Brain microvascular endothelial cell (primary cell): ENCODE measurements at places on chromosomes 11 and 22.

DNA sequence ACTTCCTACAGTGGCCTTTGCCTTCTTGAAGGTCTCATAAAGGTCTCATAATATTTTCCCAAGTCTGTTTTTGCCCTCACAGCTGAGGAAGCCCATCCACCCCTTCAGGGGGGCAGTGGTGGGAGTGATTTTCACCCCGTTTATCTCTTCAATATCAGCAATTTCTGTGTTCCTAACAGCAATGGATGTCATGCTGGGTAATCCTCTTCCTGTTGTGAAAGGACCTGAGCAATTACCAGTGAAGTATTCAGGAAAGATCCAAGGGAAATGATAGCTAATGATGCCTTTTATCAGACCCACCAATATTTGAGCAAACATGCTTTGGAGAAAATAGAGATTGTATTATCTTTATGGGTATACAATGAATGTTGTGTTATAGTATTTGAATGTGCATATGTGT lies 226.9 kb downstream of the INSC start:
- DNase-seq: no peak

DNA sequence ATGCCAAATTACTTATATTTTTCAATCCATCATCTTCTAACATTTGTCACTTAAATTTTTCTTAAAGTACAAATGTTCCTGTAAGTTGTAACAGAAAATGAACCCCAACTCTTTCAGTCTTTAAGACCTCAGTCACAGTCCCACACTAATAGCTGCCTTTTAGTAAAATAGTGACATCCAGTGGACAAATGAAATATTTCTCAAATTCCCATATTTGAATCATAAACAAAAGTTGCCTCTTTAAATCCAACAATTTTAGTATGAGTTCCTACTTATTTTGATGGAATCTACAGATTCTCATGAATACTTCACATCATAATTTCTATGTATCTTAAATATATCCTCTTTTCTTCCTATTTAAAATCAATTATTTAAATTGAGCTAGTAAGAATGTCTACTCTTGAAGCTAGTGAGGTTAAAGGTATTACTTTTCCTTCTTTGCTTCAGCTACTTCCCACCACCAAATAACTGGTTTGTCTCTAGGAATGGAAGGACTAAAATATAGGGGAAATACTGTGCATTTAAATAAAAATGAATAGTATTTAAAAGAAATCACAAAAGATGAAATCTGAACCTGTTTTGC lies 9.2 kb downstream of the LIN7C start:
- DNase-seq: no peak

DNA sequence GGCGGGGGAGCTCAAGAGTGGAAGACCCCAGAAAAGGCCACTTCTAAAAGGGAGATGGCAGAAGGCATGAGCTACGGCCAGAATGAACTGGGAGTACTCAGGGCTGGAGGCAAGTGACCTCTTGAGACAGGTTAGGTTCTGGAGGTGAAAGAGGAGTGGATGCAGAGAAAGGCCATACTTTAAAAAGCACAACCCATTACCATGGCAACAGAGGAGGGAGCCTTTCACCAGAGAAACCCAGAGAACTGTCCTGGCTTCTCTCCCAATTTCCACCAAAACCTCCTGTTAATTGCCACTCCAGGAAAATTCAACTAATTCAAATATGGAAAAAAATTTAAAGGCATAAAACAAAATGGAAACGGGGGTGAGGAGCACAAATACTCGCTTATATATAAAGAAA lies 15.8 kb downstream of the A4GALT start:
- no peak for DNase-seq

- peak; percentile 2 for DNase-seq
Measured at GRCh38 chr11:94315664-94316063, 11.3 kb downstream of the IZUMO1R start.

DNA sequence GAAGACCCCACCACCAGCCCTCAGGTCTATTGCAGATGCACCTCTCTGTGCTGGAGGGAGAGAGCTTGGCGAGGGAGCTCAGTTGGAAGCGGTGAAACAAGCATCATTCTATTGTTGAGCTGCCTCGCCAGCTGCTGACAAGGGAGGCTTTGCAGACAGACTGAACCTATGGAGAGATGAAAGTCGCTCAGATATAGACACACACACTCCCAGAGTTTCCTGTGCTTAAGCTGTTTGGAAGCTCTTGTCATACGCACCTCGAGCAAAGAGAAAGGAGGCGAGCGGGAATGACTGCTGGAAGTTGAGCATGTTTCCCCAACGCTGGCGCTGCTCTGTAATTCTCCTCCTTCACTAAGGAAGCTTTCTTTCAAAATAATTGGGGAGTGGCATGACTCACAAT lies 126.1 kb downstream of the TRIM29 start:
- no peak for DNase-seq

- DNase-seq: peak; percentile 12
Measured at GRCh38 chr11:74493791-74494630, 487 bp upstream of the LIPT2 start.

GRCh38 chr11:23079382-23079813 lies 219.1 kb upstream of the CCDC179 start:
- peak; percentile 16 for DNase-seq

DNA sequence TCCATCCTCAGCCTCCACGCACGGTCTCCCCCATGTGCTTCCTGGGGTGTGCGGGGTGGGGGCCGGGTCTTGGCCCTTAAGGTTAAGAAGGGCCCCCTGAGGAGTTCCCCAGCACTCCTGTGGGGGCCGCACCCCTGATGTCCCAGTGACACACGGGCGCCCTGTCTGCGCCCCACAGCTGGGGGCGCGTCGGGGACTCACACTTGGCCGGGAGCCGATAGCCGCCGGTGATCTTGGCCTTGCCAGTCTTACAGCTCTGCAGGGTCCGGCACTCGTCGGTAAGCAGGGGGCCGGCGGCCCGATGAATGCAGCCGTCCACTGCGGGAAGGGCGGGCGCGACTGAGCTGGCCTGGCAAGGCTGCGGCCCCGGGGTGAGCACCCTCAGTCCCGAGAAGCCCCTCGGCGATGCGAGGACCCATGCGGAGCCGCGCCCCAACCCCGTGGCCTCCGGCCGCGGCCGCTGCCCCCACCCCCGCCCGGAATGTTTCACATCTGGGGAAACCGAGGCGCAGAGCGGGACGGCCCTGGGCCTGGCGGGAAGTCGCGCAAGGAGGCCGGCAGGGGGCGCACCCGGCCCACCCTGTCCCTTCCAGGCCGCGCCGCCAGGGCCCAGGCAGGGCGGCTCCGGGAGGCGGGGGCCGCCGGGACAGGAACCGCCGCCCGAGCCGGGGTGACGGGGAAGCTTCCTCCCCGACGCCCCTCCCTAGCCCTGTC lies 13.9 kb downstream of the OTUB1 start:
- DNase-seq: peak; percentile 33

DNA sequence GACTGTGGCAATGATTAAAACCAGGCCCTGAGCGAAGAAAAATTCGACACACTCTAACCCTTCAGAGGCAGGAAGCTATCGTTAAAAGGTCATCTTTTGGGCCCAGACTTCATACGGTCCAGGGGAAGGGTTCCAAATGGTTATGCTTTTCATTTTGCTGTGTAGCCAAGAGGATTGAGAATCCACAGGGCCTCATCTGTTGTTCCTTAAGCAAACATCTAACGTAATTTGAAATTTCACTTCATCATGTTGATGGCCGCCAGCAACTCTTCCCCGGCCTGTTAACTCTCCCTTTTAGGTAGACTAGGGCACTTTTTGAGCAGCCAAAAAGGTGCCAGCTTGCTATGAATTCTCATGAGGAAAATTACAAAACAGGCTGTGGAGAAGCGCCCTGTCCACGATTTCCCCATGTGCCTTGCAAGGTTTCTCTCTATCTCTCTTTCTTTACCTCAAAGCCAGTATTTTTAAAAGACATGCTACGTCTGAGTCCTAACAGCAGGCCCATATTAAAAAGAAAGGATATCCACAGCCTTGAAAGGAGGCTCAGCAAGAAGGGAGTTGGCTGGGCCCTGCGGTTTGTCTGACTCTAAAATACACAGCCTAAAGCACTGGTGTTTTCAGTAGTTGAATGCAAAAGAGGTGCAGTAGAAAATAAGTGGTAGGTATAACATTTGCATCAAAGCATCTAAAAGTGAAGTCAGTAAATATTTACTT lies 356.3 kb upstream of the NARS2 start:
- DNase-seq: no peak

DNA sequence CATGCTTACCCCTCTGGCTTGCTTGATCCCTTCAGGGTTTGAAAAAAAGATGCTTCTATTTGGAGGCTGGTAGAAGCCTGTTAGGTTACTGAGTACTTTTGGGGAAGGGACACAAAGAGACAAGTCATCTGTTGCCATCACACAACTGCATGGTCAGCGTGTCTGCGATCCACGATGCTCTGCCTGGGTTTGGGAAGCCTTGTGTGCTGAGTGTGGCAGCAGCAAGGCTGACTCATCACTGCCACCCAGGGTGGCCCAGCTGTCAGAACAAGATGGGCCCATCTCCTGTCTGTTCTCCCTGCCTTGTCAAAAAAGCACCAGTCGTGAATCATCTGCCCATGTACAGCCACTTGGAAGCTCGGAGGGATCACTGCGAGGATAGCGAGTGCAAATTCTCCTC lies 26.2 kb downstream of the UBASH3B start:
- no peak for DNase-seq

DNA sequence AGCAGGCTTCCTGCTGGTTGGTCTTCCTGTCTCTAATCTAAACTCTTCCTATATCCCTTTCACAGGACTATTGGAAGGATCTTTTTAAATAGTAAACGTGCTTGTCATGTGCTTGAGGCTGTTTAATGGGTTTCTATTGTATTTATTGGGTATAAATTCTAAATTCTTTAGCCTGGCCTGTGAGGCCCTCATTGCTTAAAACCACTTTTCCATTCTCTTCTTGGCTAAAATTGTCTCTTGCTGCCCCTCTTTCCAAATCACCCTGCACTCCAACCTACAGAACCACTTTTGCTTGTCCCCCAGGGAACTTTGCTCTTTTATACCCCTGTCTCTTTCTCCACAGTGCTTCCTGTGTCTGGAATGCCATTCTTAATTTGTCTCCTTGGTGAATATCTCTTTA lies 46.4 kb upstream of the MUC15 start:
- no peak for DNase-seq

DNA sequence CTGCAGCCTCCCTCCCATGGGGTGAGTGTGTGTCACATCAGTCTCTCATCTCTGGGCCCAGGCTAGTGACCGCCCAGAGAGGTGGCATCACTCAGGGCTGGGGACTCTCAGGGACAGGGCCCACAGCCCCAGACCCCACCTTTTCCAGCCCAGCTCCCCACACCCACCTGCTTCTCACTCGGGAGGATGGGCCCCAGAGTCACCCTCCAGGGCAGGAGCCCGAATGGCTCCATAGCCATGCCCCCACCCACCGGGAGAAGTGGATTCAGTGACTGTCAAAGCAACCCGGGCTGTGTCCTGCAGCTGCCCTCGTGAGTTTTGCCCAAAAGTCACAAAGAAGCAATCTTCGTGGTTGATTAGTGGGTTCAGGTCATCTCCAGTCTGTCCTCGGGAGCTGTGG lies 26.0 kb downstream of the PARVG start:
- no peak for DNase-seq

DNA sequence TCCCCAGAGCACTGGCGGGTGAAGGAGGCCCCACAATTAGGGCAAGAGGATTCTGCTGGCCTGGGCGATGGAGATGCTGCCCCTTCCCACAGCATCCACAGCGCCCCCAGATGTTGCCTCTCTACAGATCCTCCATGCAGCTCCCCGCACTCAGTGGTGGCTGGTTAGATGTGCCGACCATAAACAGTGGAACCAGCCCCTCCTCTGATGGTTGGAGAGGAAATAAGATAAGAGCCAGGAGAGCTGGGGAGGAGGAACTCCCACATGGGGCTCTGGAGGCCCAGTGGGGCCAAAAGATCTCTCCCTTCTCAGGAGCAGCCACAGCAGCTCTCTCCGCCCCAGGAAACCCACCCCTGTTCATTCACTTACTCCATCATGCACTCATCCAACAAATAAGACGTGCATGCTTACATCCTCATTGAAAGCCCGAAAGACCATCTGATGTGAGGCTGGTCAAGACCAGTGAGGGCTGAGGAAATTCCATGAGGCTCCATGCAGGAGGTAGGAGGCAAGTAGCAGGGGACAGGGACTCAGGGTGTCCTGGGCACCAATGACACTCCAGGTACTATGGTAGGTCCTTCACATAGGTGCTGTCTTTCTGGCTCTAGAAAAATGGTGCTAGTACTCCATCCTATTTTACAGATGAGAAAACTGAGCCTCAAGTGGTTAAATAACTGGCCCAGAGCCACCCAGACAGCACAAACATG lies 1.5 kb downstream of the PTGDR2 start:
- no peak for DNase-seq

- DNase-seq: no peak
Measured at GRCh38 chr11:58433638-58434203, 5.8 kb upstream of the OR5B2 start.

- no peak for DNase-seq
Measured at GRCh38 chr11:117514256-117514655, 186.6 kb downstream of the CEP164 start.

- no peak for DNase-seq
Measured at GRCh38 chr11:16909359-16910035, 104.7 kb downstream of the PLEKHA7 start.

- DNase-seq: no peak
Measured at GRCh38 chr22:49531368-49531791, 296.3 kb downstream of the BRD1 start.

- no peak for DNase-seq
Measured at GRCh38 chr22:41305646-41306045, 4.3 kb downstream of the ZC3H7B start.

GRCh38 chr22:37282385-37282677 lies at the start of gene CYTH4:
Gene CYTH4 (plus strand): TSS chr22:37282508. CDS start chr22:37282570, 62 bp downstream.
- no peak for DNase-seq

DNA sequence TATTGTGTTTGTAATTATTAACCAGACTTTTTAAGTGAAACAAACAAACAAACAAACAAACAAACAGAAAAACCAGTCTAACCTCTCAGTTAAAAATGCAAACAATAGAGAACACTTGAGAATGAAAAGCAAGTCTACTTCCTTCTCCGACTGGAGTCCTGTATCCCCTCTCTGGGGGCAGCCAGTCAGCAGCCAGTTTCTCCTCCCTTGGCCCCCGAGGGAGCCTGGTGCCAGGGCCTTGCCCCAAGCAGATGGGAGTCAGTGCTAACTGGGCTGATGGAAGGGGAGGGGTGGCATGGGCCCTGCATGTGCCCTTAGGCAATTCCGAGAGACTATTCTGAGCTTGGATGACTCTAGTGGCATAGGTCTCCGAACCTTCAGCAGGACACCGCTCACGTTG lies 137.2 kb downstream of the GRIK4 start:
- DNase-seq: no peak

DNA sequence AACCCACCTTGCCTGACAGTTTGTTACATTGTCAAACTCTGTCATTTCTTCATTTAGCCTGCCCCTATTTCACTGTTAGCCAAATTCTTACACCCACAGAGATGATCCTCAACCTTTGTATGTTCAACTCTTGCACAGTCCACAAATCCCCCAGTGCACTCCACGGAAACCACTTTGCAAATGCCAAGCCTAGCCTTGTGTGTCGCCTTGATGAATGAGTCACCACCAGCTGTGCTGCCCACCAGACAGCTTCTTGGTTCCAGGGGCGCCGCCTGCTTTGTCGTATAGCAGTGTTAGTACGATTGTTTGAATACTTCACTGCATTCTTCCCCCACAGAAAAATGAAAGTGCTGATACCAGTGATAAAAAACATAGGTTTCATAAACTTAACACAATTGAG lies 686.3 kb downstream of the NTM start:
- peak; percentile 86 for DNase-seq
